ENCODE measurements at places on chromosomes 3 and 15.

DNA sequence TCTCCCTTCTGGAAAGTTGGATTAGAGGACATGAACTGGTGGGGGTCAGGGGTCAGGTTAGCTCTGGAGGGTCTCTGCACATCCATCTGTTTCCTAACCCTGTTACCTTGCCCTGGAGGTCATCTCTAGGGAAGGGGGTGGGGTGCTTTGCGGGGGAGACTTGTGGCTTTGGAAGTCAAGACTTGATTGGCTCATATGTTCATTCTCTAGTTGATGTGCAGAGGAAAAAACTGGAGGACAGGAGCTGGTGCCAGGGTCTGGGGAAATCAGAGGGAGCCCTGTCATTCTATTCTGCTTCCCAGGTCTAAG, 42.9 kb upstream of the ROPN1 start:
- DNase-seq, result no peak

- DNase-seq, result no peak
Observed at GRCh38 chr3:133191818-133192217, 153.6 kb downstream of the TMEM108 start.

GRCh38 chr3:72641684-72642083, 206.6 kb downstream of the SHQ1 start:
- no peak for DNase-seq

- DNase-seq, result no peak
Observed at GRCh38 chr3:55647670-55648069, 160.6 kb upstream of the WNT5A start.

DNA sequence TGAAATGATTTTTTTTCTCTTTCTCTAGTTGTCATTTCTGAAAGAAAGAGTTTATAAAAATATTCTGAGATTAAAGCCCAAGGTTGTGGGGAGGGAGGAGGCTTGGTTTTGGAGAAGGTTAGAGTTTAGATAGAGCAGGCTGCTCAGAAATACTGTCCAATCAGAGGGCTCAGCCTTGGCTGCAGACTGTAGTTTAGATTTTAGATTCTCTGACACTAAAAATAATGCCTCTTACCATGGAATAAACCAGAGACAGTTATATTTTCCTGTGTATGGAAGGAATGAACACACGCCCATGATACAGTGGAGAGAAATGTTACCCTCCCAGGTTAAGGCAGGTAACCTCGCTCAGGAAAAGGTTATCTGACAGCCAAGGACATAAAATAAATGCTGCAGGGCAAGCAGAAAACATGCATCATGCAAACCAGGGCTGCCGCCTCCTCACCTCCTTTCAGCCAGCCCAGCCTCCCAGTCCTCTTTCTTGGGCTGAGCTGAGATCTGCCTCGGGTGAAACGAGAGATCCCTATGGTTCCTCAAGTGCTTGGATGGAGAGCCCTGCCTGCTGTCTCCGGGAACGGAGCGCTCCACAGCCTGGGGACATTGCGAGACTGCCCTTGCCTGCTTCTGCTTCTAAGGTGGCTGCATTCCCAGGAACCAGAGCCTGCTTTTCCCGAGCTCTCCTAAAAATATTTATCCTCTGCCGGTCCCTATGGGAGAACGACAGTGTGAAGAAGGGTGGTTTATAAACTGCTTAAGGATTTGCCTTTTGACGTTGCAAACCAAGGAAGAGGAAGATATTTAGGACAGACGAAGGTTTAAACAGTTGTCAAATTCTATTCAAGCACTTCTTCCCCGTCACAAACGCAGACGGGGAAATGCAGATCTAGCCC, 848 bp downstream of the NCEH1 start:
- DNase-seq, result no peak

DNA sequence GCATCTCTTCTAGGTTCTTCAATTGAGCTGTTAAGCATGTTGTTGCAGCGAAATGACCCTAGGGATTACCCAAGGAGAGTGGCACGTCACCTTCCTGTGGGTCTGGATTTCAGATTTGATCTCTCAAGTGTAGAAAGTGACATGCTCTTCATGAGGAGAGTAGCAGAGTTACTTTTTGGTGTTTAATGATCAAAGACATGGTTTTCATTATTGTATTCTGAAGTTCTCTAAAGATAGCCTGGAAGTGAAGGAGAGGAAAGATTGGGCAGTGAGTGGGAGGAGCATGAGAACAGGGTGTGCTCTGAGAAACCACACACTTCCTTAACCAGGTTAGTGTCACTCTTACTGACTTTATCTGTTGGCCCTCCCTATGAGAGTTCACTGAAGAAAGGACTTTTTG, 153.6 kb downstream of the AKAP13 start:
- DNase-seq, result no peak

DNA sequence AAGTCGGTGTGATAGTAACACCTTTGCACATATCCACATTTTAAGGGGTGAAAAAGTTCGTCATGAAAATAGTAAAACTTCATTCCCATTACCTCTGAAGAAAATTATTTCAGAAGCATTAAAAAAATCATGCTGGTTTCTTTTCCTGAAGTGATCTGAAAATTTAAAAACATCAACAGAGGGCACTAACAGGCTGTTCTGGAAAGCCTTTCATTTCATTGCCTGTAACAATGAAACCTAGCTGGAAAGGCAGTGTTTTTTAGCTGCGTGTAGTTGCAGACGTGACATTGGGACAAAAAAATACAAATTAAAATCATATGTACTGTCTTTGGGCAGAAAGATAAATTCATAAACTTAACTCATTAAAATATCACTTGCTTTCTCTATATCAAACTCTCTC, 993.8 kb downstream of the GBE1 start:
- DNase-seq, result no peak

DNA sequence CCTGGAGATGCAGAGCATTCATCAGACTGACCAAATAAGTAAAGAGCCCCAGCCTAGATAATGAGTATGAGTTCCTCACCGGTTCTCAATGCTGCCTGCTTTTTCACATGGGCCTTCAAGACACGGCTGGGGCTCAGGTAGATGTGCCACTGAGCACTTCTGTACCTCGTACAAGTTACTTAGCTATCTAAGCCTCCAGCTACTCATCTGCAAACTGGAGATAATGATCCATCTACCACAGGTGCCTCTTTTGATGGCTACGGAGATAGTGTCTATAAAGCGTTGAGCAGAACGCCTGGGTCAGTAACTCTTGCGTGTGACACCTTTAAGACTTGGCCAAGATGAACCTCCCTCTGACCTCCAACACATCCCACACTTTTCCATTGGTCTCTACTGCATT, 56.3 kb downstream of the CCR4 start:
- DNase-seq, result no peak

- DNase-seq, result no peak
Observed at GRCh38 chr3:166688665-166689064, 691.4 kb downstream of the ZBBX start.

GRCh38 chr3:112514527-112515128, 15.4 kb upstream of the BTLA start:
- no peak for DNase-seq

DNA sequence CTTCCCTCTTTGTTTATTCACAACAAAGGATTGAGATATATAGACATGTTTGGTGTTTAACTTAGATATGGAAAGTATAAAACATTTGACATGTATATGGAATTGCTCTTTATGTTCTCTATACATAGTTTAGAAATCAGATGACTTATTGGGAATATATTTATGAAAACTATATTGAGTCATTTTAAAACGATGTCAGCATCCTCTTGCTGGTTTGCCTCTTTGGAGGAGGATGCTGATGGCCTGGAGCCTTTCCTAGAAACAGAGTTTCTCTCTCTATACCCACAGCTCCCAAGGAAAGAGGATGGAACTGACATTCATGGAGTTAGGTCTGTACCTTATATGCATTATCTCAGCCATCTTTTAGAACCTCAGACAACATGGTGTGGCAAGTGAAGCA, 40.3 kb downstream of the ZBTB38 start:
- DNase-seq, result no peak

- DNase-seq, result no peak
Observed at GRCh38 chr3:121821421-121822199, 13.2 kb downstream of the IQCB1 start.

DNA sequence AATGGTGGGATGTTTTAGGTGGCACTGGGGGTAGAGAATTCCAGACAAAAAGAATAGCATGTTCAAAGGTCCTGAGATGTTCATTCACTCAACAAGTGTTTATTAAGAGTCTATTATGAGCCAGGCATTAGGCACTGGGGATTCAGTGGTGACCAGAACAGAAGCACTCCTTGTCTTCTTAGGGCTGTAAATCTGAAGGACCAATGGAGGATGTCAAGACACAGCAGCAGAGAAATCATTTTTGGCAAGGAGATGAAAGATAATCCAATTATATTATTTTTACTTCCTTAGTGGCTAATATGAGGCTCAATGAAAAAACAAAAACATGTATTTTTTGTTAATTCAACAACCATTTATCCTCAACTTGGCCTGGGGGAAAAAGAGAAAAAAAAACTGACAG, 218.5 kb downstream of the SLC9A9 start:
- DNase-seq, result no peak

- no peak for DNase-seq
Observed at GRCh38 chr3:45972534-45973402, 22.9 kb downstream of the FYCO1 start.

GRCh38 chr3:183825456-183826161, at the start of gene MAP6D1:
Gene MAP6D1, minus strand, starts transcription at chr3:183825577. Its CDS starts 30 bp downstream, at chr3:183825547.
- no peak for DNase-seq

GRCh38 chr3:55412545-55412944, 74.6 kb downstream of the WNT5A start:
- DNase-seq, result no peak

DNA sequence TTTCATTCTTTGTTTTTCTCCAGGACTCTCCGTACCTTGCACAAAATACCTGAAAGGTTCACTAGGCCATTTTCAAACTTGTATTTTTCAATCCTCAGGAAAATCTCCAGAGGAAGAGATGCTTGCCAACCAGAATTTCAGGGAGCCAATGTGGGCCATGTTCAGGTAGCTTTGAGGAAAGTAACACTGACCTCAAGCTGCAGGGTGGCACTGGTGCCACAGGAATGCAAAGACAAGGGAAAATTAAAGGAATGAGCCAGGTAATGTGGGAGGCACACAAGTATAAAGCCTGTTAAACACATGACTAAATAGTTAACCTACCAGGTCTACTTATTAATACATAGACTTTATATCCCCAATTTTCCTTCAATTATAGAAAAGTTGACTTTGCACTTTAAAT, 51.9 kb upstream of the GAP43 start:
- no peak for DNase-seq

DNA sequence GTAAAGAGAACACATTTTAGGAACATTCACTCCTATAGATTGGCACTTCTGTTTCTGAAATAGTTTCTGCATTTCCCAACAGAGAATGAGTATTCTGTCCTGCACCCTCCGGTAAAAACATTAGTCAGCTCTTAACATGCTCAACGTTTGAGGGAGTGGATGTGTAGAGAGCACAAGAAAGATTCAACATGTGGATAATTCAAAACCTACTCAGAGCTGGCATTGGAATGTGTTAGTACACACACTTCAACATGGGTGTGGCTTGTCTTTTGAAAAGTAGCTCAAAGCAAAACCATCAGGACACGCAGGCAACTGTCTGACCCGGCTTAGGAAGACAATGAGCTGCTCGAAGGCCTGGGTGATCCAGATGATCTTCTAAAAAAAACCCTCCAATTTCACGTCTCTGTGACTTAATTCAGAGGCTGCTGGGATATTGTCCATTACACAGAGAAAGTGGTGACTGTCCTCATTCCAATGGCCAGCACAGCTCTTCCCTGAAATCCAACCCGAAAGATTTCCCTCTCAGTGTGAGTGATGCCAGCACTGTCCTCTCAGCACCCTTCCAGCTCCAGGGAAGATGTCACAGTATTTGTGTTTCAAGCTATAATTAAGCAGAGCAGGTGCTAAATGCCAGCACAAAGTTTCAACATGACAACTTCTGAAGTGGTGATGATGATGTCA, 18.1 kb downstream of the FBN1 start:
- no peak for DNase-seq

Data from forelimb muscle (tissue), 1 donor.